A549 treated with AZD2906 at 1 μM for 4 hours (cell line): ENCODE measurements at places on chromosomes 6 and 20. TPM values are rescaled to one million over a fixed set of nuclear protein-coding genes. Genes with fewer than 3 reads are reported as not detected.

KCNQ5 gene
- 1.3 to 1.6 TPM (median 1.6 TPM) in 5 replicates for total RNA-seq

PPP1R16B gene
- total RNA-seq: 0.08 to 0.17 TPM (median 0.15 TPM) in 5 replicates

CNKSR3 gene
- 9.3 to 12.1 TPM (median 10.3 TPM) in 5 replicates for total RNA-seq

KHDC1L gene
- 0.22 to 0.33 TPM (median 0.26 TPM) in 5 replicates for total RNA-seq

PNPLA1 gene
- not detected in 5 replicates for total RNA-seq

WFDC12 gene
- total RNA-seq: not detected in 5 replicates

MEI4 gene
- total RNA-seq: not detected in 5 replicates

PLEKHG1 gene
- total RNA-seq: 0.45 to 0.91 TPM (median 0.66 TPM) in 5 replicates

BTN1A1 gene
- total RNA-seq: not detected in 5 replicates

TNF gene
- 0.07 to 0.08 TPM in 2 of 5 replicates, not detected in the others for total RNA-seq

COL9A1 gene
- total RNA-seq: 0.06 TPM in 1 of 5 replicates, not detected in the others

VGLL2 gene
- not detected in 5 replicates for total RNA-seq

ECT2L gene
- total RNA-seq: not detected in 5 replicates

TBXT gene
- total RNA-seq: not detected in 5 replicates

DUSP15 gene
- total RNA-seq: 0.75 to 1.1 TPM (median 0.94 TPM) in 5 replicates

CCM2L gene
- total RNA-seq: 0.29 to 0.64 TPM (median 0.37 TPM) in 5 replicates

TRMT11 gene
- total RNA-seq: 9.8 to 12.0 TPM (median 11.2 TPM) in 5 replicates

SLC12A5 gene
- total RNA-seq: 10.9 to 19.3 TPM (median 13.7 TPM) in 5 replicates

KCNK16 gene
- not detected in 5 replicates for total RNA-seq

SEL1L2 gene
- total RNA-seq: not detected in 5 replicates

DTNBP1 gene
- 11.8 to 14.6 TPM (median 11.9 TPM) in 5 replicates for total RNA-seq

SLC2A10 gene
- total RNA-seq: not detected in 5 replicates

IYD gene
- 0.01 to 0.02 TPM (median 0.01 TPM) in 3 of 5 replicates, not detected in the others for total RNA-seq

TAGAP gene
- total RNA-seq: not detected in 5 replicates

FOXC1 gene
- total RNA-seq: 4.8 to 6.9 TPM (median 6.4 TPM) in 5 replicates

FAM83C gene
- 0.11 to 0.20 TPM (median 0.15 TPM) in 5 replicates for total RNA-seq

SLC22A23 gene
- total RNA-seq: 8.2 to 10.0 TPM (median 9.2 TPM) in 5 replicates

ARHGAP40 gene
- 0.05 to 0.09 TPM in 2 of 5 replicates, not detected in the others for total RNA-seq

NKX2-2 gene
- not detected in 5 replicates for total RNA-seq

MROH8 gene
- total RNA-seq: 0.90 to 1.4 TPM (median 1.1 TPM) in 5 replicates

ZNF334 gene
- not detected in 5 replicates for total RNA-seq

OR2H2 gene
- total RNA-seq: not detected in 5 replicates

BLTP3A gene
- total RNA-seq: 4.3 to 5.9 TPM (median 5.0 TPM) in 5 replicates

OLIG3 gene
- not detected in 5 replicates for total RNA-seq

VIP gene
- total RNA-seq: not detected in 5 replicates

GRIK2 gene
- 0.34 to 0.58 TPM (median 0.46 TPM) in 5 replicates for total RNA-seq

TMEM200A gene
- 0.01 to 0.08 TPM (median 0.05 TPM) in 5 replicates for total RNA-seq

BEND6 gene
- total RNA-seq: 0.68 to 1.1 TPM (median 0.84 TPM) in 5 replicates
